ENCODE measurements at places on chromosomes 1 and 21. TPM values are rescaled to one million over a fixed set of nuclear protein-coding genes. Genes with fewer than 3 reads are reported as not detected.
A peak's percentile ranks its signal among the peaks of the same experiment; 100 is the strongest.

MAP10 gene
- total RNA-seq: 2.8 TPM

MUTYH gene
- total RNA-seq: 6.1 TPM

GJA9 gene
- total RNA-seq: not detected

EPS8L3 gene
- total RNA-seq: not detected

FAM167B gene
- 8.1 TPM for total RNA-seq

RPTN gene
- not detected for total RNA-seq

MYOG gene
- not detected for total RNA-seq

HLCS gene
- total RNA-seq: 6.3 TPM

SETD4 gene
- total RNA-seq: 10.7 TPM

FMO3 gene
- 1.2 TPM for total RNA-seq

TNN gene
- total RNA-seq: 0.08 TPM

DNA sequence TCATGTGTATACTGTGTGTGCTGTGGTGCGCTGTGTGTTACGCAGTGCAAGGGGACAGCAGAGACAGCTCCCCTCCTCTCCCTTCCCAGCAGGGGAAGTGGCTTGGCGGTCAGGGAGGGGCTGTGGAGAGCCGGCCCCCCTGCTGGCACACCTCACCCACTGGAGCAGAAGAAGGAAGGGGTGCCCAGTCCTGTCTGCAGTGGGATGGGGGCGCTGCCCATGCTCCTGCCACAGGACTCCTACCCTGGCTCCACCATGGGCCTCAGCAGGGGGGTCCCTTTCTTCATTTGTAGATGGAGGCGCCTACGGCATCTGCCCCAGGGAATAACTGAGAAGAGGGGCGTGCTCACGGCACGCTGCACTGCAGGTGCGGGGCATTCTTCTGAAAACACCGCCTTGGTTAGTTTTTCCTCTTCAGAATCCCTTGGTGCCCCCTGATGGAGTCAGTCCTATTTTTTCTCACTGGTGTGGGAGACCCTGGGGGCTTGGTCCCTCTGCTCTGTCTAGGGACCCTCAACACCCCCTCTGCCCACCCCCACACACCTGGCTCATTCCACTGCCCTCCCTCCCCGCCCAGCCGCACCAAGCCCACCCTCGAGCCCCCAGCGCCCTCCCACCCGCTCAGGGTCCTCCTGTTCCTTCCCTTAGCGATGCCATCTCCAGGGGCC, 13.8 kb upstream of the LDLRAP1 start:
- no peak for DNase-seq

- no peak for DNase-seq
Observed at GRCh38 chr1:239856924-239857323, 234.8 kb upstream of the FMN2 start.

DNA sequence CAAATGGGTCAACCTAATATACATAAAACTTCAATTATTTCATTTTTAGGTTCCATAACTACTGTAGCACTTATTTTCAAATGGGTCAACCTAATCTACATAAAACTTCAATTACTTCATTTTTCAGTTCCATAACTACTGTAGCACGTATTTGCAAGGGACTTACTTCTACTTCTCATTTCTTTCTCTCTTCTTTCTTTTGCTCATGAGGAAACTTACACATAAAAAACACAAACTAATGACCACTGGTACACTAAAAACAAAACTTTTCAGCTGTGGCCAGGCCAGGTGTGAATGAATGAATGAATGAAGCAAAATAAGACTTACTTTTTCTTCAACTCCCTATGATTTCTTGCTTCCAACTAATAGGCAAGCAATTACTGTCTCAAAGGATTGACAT, 11.7 kb downstream of the SYDE2 start:
- no peak for DNase-seq

DNA sequence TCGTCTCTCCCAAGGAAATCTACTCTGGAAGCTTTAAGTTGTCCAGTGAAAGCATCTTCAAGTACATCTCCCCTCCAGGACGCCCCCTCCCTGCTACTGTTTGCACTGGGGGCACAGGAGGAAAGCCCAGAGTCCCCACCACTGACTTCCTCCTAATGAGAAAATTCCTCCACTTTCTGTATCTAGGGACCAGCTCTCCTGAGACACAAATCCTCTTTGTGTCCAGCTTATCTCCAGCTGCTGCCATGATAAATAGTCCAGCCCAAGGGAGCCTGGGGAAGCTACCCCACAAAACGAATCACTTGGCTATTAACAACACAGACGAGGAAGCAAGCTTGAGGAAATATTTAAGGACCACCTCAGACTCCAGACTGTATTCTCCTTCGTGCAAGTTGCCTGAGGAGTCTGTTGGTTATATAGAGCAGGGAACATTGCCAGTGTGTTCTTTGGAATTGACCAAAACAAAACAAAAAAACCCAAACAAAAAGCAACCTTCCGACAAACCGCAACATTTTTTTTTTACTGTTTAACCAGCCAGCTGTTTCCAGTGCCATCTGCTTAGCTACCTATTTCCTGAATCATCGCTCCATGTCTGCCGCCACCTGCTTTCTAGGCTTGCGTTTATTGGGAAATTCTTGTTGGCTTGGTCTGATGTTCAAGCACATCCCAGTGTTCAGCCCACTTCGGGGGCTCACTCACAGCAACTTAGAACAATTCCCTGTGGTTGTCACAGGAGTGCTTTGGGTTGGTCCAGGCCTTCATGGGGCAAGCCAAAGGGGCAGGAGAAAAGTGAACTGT, 7.7 kb downstream of the C1orf226 start:
- no peak for DNase-seq

- DNase-seq: no peak
Observed at GRCh38 chr1:76463849-76464248, 389.3 kb downstream of the ST6GALNAC3 start.

GRCh38 chr1:177849579-177850290, 120.1 kb downstream of the SEC16B start:
- DNase-seq: no peak

DNA sequence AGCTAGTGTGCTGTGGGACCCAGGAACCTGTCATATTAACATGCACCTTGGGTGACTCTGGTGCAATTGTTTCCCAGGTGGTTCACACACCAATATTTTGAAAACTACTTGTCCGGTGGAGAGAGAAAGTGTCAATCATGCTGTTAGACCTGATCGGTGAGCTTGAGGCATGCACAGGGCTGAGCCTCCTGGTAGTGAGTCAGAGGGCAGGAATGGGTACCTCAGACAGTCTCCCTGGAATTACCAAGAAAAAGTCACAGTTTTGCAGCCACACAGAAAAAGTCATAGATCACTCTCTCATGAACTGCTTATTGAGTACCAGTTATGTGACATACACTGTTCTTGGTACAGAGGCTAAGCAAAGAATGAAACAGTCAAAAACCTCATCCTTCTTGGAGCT, 140.1 kb upstream of the NFIA start:
- DNase-seq: no peak

GRCh38 chr1:166627558-166627957, 211.7 kb upstream of the POGK start:
- no peak for DNase-seq

GRCh38 chr1:100428160-100428559, 75.9 kb downstream of the CDC14A start:
- no peak for DNase-seq

DNA sequence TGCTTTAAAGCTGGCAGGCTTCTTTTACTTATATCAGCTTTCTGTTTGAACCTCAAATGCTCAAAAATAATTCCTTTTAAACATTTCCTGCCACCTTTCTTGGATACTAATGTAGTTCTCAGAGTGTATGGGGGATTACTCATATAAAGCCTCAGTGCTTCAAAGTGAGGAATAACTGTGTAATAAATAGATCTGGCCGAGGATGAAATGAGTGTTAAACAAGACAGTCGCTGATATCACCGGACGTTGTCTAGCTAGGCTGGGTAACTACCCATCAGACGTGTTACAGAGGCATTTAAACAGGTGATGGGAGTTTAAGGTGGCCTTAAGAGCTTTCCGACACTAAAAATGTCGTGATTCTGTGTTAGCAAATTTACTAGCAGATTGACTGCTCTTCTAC, 53.1 kb downstream of the VANGL2 start:
- DNase-seq: no peak

DNA sequence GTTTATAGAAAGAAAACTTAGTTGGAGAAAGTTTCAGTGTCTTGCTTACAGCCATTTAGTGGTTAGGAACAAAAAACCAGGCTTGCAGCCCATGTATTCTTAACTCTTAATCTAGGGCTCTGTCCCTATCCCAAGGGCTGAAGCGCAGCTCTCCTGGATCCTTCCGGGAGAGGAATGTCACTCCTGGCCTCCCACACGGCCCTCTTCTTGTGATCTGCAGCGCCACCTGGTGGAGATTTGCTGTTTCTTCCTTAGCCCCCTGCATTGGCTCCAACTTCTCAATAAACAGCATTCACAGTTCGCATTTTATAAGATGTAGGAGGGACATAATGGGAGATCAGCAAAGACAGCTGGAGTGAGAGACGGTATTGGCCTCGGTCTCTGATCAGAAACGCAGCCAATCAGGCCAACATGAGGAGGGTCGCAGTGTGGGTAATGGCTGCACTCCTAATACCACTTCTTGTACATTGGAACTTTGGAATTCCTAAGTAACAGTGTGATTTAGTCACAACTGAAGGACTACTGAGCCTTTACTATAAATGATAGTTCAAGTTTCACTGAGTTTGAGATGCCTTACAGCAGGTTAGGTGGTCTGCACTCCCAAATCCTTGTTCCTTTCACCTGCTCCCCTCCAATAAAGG, 283.4 kb downstream of the ASTN1 start:
- peak; percentile 71 for DNase-seq

GRCh38 chr1:45112661-45113060, 93.7 kb downstream of the ZSWIM5 start:
- DNase-seq: no peak

- DNase-seq: no peak
Observed at GRCh38 chr1:20047096-20047495, 22.9 kb upstream of the PLA2G5 start.

DNA sequence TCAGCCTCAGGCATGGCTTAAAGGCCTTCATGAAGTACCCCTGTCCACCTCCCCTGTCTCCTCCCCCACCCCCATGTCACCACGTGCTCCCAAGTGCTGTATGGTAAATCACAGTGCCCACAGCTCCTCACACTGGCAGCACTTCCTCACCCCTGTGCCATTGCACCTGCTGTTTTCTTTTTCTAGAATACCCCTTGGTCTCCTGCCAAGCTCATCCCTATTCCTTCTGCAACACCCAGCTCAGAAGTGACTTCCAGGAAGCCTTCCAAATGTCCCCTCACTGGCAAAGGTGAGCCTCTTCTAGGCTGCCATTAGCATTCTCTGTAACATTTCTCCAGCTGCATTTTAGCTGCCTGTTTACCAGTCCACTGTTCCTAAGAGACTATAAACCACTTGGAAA, 9.4 kb downstream of the AKNAD1 start:
- DNase-seq: no peak

- DNase-seq: no peak
Observed at GRCh38 chr1:6912518-6912917, 127.3 kb downstream of the CAMTA1 start.

GRCh38 chr1:170872663-170873062, 62.7 kb upstream of the MROH9 start:
- no peak for DNase-seq

DNA sequence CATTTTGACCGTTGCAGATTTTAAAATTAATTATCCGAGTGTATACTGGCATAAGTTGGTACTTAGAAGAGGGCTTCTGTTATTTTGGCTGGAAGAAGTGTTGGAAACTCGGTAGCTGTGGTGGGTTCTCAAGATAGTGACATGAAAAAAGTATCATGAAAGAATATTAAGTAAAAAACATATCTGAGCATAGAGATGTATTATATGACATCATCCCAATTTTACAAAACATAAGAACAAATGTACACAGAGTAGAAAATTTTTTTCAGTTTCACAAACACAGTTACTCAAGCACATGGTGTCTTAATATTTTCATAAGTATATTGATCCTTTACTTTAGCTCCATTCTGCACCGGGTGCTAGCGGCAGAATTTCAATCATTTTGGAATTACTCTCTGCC, 684 bp downstream of the IFI16 start:
- DNase-seq: no peak

DNA sequence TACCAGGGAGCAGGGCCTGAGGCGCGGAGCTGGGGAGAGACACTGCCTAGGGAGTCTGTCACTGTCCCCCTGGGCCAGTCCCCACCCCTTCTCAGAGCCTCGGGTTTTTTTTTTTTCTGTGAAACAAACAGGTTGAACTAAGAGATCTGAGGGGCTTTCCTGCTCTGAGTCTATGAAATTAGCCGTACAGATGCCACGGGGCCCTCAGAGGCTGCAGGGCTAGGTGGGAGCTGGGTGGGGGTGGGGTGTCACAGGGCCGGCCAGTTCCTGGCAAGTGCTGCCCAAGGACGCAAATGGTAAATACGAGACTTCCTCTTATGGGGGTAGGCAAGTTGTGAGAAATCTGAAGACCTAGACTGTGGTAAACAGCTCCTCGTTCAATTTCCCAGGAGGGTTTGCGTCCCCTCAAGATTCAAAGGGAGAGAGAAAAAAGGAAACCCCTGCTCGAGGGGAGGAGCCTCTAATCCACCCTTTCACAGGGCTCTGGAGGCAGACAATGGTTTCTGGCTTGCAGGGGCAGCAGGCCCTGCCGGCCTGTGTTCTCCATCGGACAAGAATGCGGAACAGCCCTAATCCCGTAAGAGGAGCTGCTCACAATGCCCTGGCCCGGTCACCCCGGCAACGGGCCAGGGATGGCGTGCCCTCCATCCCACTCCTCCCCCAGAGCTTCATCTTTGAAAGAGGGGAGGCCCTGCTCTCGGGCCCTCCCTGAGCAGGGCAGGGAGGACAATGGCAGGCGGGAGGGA, 7.8 kb downstream of the NUAK2 start:
- peak; percentile 73 for DNase-seq

- DNase-seq: no peak
Observed at GRCh38 chr1:91883470-91883869, 2.5 kb downstream of the TGFBR3 start.

GRCh38 chr1:224331824-224332223, 1.9 kb upstream of the NVL start:
- DNase-seq: no peak

DNA sequence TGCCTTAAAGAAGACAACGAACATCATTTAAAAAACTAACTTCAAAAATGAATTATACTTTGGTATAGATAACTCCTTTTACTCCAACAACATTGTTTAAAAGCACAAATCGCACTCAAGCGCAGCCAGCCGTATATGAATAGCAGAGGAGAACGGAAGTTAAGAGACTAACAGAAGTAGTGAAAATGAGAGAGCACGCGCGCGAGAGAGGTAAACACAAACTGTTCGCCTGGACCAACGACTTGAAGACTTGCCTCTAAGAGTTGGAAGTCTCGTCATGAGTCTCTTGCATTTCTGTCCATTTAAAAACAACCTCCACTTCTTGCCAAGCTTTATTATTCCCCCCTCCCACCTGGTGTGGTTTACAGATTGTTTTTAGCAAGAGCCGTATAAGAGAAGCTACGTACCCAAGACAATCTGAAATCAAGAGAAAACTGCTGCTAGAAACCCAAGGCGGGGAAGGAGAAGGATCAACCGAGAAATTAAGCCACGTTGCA, 479 bp downstream of the SELENOF start:
- no peak for DNase-seq

DNA sequence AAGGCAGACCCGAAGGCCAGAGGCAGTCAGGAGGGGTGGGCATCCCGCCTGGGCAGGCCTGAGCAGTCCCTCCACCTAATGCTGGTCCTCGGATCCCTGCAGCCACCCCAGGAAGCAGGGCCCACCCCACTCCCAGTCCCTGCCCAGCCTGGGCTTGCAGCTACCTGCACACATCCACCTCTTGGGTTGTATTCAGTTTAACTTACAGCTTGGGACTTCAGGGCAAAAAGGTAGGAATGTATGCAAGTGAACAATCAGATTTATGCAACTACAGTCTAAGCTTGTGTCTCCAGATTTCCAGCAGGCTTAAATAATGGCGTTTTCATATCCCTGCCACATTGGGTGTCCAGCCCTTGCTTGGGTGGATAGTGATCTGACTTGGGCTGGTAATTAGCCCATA, 17.4 kb downstream of the LDLRAP1 start:
- DNase-seq: no peak
